Activated CD4-positive, CD25-positive, alpha-beta regulatory T cell treated with anti-CD3 and anti-CD28 coated beads, Interleukin-2, amount 50 U/mL, for 72 hours (primary cell): ENCODE measurements at places on chromosomes 3 and 15.

GRCh38 chr15:42604894-42605744, 29.7 kb downstream of the STARD9 start:
- no peak for DNase-seq

DNA sequence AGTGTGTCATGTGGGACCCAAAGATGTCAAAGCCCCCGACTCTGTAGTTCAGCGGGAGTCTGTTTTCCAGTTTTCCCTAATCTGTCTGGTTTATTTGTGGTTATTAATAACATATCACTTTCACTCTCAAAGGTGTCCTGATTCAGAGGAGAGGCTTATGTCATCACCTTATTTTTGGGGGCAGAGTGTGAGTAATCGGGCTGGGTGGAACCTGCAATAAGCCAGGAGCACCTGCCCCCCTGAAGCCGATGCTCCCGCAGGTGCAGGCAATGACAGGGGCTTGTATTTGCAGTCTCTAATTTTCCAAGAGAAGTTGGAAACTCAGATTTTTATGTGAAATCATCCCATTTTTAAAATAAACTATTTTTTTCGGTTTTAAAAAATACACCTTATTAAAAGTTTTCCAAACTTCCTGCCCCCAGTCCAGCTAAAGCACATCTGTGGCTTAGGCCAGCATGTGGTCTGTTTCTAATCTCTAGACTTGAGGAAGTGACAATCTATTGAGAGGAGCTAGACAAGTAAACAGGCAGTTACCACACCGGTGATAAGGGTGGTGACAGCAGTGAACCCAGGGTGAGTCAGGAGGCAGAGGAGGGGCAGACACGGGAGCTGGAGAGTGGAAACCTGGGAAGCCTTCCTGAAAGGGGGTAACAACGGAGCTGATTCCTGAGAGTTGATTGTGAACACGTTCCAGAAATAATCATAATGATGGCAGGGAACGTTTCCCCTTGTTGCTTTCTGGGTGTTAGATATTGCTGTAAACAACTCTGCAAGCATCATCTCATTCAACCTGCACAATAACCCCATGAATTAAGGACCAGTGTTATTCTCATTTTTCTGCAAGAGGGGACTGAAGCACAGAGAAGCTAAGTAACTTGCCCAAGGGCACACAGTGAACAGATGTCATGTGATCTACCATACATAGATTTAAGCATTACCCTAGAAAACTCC, 37.2 kb downstream of the BHLHE40 start:
- DNase-seq = no peak

- no peak for DNase-seq
These were observed 28.4 kb upstream of the SLC2A2 start for GRCh38 chr3:171054921-171055320.

DNA sequence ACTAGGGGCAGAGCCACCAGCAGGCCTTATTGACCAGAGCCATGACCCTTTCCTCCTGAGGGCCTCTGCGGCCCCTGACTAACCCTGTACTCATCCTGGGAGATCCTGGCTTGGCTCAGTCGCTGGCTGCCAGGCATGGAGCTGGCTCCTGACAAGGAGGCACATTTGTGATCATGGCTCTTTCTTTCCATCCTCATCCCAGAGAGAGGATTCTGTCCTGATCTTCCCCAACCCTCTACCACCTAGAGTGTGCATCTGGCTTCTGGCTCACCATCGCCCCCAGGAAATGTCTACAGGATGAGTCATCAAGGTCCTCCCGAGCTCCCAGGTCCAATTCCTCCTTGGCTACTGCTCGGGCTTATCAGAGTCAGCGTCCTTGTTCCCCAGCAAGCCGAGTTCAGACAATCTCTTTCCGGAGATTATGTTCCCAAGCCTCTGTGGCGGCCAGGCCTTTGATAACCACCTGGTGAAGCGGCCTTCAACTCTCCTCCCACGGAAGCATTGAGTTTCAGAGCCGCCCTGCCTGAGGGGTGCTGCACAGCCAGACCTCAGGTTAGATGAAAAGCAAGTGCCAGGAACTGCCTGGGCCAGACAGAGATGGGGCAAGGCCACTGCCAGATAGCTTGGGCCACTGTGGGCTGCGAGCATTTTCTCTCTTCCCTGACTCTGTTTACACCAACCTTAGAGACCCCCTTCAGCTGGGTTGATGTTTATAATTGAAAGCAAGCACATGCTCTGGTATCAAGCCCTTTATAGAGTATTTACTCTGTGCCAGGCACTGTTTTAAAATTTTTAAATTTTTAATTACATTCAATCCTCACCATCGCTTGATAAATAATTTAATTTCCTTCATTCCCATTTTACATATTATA, 44.3 kb upstream of the MRPS22 start:
- no peak for DNase-seq

- DNase-seq = no peak
These were observed 5.0 kb downstream of the ITGB5 start for GRCh38 chr3:124881976-124882697.

- no peak for DNase-seq
These were observed 93.3 kb downstream of the CLASP2 start for GRCh38 chr3:33624756-33625155.
